HEK293T (cell line): ENCODE measurements at places on chromosomes 1 and 21.

GRCh38 chr1:8362701-8363101 is 44.8 kb downstream of the SLC45A1 start:
- no peak for DNase-seq

- DNase-seq: no peak
Observed at GRCh38 chr1:85822696-85823095, 114.5 kb upstream of the ZNHIT6 start.

DNA sequence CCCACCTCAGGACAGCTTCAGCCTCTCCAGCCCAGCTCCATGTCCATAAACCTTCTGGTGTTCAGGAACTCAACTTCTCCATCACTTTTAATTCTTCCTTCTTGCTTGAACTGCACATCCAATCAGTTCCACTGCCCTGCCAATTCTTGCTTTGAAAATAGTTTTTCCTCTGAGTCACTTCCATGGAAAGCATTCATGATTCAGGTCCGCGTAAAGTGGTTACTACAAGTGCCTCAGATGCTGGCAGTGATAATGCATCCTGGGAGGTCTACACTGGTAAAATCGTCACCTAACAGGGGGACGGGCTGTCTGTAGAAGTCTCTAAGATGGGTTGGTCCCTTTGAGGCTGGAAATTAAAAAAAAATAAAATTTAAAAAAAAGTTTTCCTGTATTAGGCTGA is 25.9 kb upstream of the RCAN1 start:
- no peak for DNase-seq

GRCh38 chr1:227890451-227891222 is 57.1 kb downstream of the WNT9A start:
- DNase-seq: no peak
